DMS53 (cell line): ENCODE measurements at places on chromosomes 1 and 21.
A peak's percentile ranks its signal among the peaks of the same experiment; 100 is the strongest.

DNA sequence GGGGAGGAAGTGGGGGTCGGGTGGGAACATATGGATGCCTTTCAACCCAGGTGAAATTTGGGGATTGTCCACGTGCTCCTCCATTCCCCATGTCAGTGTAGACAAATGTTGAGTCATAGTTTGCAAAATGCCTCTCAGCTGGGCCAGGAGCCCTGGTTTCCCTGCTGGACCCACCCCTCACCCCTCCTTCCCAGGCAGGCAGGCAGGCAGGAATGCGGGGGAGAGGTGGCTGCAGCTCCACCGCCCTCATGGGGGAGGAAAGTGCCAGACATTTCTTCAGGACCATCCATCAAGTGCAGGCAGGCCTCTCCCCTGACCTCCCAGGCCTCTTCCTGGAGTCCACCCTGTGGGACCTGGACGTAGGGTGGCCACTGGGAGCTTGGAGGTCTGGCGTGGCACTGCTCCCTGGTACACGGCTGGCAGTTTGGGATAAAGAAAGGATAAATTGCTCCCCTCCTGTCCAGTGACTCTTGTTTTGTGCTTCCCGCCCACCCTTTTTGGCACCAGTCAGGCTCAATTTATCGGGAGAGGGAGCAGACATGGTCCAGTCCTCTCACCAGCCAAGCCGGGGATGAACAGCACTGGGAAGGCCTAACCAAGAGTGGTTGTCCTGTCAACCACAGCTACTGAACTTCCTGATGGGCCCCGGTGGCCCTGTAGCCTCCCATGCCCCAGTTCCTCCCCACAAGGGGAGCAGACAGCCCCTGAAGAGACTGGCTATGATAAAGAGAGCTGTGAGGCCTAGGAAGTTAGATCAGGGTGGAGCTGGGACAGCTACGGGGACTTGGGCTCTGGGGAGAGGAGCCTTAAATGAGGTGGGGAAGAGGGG is 18.9 kb downstream of the NPR1 start:
- DNase-seq, result no peak

GRCh38 chr1:47459253-47459788 is 21.5 kb downstream of the FOXD2 start:
- peak; percentile 37 for DNase-seq

GRCh38 chr21:35232545-35233176 is 183.6 kb upstream of the RUNX1 start:
- peak; percentile 57 for DNase-seq

DNA sequence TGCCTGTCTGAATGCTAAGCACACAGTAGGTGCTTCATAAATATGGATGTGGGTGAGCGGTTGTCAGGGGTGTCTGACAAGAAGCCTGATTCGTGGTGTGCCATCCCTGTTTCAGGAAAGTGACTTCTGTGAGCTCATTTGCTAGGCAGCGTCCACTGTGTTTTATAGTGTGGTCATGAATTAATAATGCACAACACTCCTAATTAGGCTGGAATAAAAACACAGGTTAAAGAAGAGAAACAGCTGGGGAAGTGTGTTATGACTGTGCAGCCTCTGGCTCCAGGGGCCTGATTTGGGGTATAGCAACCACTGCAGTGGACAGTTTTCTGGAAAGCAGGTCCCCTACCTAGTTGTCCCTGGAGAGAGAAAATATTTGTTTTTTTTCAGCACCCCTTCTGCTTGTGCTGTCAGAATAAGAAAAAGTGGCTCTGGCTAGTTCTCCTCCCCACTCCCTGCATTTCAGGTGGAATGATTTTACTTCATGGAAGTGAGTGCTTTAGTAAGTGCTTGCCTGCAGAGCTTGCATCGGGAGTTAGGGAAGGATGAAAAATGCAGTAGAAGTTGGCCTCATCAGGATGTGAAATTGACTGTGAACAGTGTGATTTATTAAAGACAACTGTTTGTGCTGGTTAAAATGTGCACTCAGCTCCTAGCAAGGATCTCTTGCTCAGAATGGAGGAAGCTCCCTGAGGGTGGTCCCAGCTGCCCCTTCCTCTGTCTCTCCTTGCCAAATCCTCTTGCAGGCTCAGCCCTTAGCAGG is 333.8 kb downstream of the HHAT start:
- DNase-seq, result no peak

DNA sequence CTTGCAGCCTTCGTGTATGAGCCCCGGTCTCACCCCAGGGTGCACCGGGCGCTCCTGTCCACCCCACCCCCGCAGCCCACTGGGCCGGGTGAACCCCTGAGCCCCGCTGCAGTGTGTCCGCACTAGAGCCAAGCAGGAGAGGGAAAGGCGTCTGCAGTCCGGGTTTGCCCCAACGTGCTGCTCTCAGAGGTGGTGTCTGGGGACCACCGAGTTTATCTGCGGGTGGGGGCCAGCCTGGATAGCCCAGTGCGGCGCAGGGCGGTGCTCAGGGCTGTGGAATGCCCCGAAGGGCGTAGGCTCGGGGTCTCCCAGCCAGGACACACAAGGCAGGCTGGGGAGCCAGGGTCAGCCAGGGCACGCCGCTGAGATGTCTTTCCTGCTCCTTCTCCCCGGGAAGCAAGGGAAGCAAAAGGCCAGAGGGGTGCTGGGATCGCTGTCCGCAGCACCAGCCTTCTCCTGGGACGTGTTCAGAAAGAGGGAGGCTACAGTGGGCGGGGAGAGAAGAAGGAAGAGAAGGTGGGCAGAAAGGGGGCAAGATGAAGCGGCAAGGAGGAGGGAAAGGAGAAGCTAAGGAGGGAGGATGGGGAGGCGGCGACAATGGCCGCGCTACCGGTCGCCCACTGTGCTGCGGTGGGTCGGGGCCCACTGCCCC is 56.6 kb downstream of the MAB21L3 start:
- peak; percentile 39 for DNase-seq

DNA sequence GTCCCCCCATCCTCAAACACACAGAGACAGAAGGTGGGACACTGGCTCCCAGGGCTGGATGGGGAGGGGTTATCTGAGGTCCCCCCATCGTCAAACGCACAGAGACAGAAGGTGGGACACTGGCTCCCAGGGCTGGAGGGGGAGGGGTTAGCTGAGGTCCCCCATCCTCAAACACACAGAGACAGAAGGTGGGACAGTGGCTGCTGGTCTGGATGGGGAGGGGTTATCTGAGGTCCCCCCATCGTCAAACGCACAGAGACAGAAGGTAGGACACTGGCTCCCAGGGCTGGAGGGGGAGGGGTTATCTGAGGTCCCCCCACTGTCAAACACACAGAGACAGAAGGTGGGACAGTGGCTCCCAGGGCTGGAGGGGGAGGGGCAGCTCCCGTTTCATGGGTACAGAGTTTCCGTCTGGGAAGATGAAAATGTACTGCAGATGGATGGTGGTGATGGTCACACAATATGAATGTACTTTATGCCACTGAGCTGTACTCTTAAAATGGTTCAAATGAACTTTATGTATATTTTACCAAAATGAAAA is 69.2 kb downstream of the SCCPDH start:
- no peak for DNase-seq

- DNase-seq, result peak; percentile 38
Observed at GRCh38 chr1:222347627-222348026, 200.3 kb downstream of the HHIPL2 start.
